Activated T-helper 17 cell treated with anti-CD3 and anti-CD28 coated beads, Interleukin-2, amount 50 U/mL, for 72 hours (primary cell): ENCODE measurements at places on chromosomes 11 and 22. TPM values are rescaled to one million over a fixed set of nuclear protein-coding genes. Genes with fewer than 3 reads are reported as not detected.

The MAJIN gene
- total RNA-seq = 1.1 TPM

The CFAP300 gene
- not detected for total RNA-seq

The GDPD4 gene
- not detected for total RNA-seq

The KDM2A gene
- total RNA-seq = 96.8 TPM

The SNX32 gene
- total RNA-seq = 6.6 TPM

The KLHL35 gene
- total RNA-seq = 1.2 TPM
